ENCODE measurements at places on chromosomes 5 and 9. TPM values are rescaled to one million over a fixed set of nuclear protein-coding genes. Genes with fewer than 3 reads are reported as not detected.
A peak's percentile ranks its signal among the peaks of the same experiment; 100 is the strongest.

DNA sequence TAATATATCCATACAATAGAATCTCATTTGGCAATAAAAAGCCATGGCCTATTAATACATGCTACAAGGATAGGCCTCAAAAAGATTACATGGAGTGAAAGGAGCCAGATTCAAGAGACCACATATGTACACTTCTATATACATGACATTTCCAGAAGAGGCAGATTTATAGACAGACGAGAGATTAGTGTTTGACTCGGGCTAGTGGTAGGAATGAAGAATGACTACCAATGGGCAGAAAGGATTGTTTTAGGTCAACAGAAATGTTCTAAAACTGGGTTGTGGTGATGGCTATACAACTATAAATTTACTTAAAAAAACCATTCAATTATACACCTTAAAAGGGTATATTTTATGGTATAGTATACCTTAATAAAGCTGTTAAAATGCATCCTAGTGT lies 41.9 kb downstream of the SETX start:
- no peaks in the 10 kb centered on the region for H3K27me3 ChIP-seq
- H3K36me3 ChIP-seq = peaks cover 45% of the 10 kb centered on the region
- H3K27ac ChIP-seq = no peak overlapping the region
- DNase-seq = no peak
- H3K4me1 ChIP-seq = peaks cover 7% of the 10 kb centered on the region

GRCh38 chr9:116212986-116213692 lies 59.5 kb downstream of the PAPPA start:
- H3K36me3 ChIP-seq = no peaks in the 10 kb centered on the region
- no peaks in the 10 kb centered on the region for H3K27me3 ChIP-seq
- no peak for DNase-seq

Gene PCDHA3
- total RNA-seq = not detected

GRCh38 chr5:122985954-122986721 lies 50.4 kb downstream of the PPIC start:
- H3K4me3 ChIP-seq = no peak overlapping the region
- H3K27ac ChIP-seq = no peak overlapping the region
- DNase-seq = peak; percentile 7
- no peaks in the 10 kb centered on the region for H3K36me3 ChIP-seq
- H3K27me3 ChIP-seq = no peaks in the 10 kb centered on the region

Gene FGD3
- total RNA-seq = 66.7 TPM

- no peak overlapping the region for H3K27ac ChIP-seq
- H3K27me3 ChIP-seq = no peaks in the 10 kb centered on the region
- no peaks in the 10 kb centered on the region for H3K36me3 ChIP-seq
- peak; percentile 39 for DNase-seq
- no peak overlapping the region for H3K4me3 ChIP-seq
Observed at GRCh38 chr5:1118738-1119137, 6.9 kb upstream of the SLC12A7 start.

GRCh38 chr5:132407970-132408369 lies 38.5 kb downstream of the SLC22A5 start:
- H3K4me3 ChIP-seq = no peak overlapping the region
- peaks cover 3% of the 10 kb centered on the region for H3K36me3 ChIP-seq
- peaks cover 54% of the 10 kb centered on the region for H3K4me1 ChIP-seq
- no peaks in the 10 kb centered on the region for H3K27me3 ChIP-seq
- DNase-seq = no peak
